ENCODE measurements at places on chromosomes 6 and 20. TPM values are rescaled to one million over a fixed set of nuclear protein-coding genes. Genes with fewer than 3 reads are reported as not detected.

GRCh38 chr6:1767481-1768246 lies 157.9 kb downstream of the FOXC1 start:
- no peak for DNase-seq

- DNase-seq: no peak
Observed at GRCh38 chr6:132003516-132004178, 52.5 kb upstream of the CCN2 start.

- peak; percentile 51 for DNase-seq
Observed at GRCh38 chr20:53828682-53829254, 235.1 kb upstream of the ZNF217 start.

DNA sequence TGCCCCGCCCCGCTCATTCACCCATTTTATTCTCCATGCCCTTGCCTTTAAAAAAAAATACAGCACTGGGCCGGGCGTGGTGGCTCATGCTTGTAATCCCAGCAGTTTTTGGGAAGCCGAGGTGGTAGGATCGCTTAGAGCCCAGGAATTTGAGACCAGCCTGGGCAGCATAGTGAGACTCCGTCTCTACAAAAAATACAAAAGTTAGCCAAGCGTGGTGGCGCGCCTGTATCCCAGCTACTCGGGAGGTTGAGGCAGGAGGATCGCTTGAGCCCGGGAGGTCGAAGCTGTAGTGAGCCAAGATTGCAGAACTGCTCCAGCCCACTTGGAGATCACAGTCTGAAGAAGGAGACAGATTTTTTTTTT lies 407 bp upstream of the KIF6 start:
- no peak for DNase-seq

- no peak for DNase-seq
Observed at GRCh38 chr6:22366214-22366613, 69.4 kb upstream of the PRL start.

- no peak for DNase-seq
Observed at GRCh38 chr20:36279362-36279761, 26.8 kb upstream of the DLGAP4 start.

DNA sequence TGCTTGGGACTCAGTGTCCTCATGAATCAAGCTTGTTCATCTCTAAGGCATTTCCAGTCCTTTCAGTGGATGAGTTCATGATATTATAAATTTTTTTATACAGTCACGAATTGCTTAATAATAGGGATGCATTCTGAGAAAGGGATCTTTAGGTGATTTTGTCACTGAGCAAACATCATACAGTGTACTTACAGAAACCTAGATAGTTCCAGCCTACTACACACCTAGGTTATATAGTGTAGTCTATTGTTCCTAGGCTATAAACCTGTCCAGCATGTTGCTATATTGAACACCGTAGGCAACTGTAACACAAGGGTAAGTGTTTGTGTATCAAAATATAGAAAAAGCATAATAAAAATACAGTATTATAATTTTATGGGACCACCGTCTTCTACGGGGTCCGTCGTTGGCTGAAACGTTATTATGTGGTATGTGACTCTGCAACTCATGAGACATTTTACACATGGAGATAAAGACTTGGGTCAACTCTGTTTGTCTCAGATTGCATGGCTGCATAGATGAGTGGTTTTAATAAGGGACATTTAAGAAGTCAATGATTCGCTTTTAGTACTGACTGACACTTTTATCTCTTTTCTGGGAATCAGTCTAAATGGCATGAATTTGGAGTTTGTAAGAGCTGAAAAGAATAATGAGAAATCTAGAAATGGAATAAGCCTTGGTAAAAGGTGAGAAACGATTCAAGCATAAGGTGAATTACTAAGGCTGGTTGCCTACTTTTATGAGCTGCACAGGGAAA lies 33.2 kb downstream of the CLIC5 start:
- DNase-seq: no peak

- DNase-seq: no peak
Observed at GRCh38 chr6:71127374-71127773, 161.2 kb upstream of the OGFRL1 start.

- no peak for DNase-seq
Observed at GRCh38 chr6:108960601-108961000, 112.4 kb downstream of the ARMC2 start.

DNA sequence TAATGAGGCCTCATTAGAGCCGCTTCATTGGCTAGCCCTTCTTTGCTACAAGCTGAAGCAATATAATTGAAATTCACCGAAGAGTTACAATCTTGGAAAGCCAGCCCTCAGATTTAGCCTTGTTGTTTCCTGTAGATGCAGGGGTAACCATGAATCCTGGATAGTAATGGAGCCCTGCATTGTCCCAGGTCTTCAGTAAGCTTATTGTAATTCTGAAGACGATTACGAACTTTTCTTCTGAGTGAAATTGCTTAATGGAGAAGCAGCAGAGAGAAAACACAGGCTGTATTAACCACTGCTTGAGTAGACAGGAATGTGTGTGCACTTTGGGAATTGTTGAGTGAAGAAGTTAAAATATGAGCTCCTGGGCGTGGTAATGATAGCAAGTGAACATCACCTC lies 26.3 kb upstream of the NAA20 start:
- DNase-seq: no peak

- peak; percentile 52 for DNase-seq
Observed at GRCh38 chr6:16544006-16544405, 217.3 kb downstream of the ATXN1 start.

DNA sequence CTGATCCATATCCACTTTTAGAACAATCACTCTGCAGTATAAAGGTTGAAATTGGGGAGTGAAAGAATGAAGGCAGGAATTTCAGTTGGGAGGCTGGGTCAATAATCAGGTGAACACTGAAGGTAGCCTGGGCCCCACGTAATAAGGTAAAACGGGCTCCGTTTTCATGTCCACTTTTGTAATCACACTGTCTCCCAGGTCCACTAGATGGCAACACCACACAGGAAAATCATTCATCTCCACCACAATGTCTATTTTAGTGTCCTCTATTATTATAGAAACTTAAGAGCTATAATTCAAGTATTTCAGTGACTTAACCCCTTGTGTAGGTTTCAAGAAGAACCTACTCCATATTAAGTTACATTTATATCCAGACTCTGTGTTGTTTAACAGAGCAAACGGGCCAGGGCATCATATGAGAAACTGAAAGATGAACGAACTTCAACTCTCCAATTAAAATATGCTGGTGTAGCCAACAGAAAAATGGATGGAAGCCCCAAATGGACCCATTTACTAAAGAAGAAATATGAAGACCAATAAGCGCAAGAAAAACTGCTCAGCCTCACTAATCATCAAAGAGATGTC lies 45.9 kb upstream of the MC3R start:
- DNase-seq: no peak

- DNase-seq: no peak
Observed at GRCh38 chr20:44361021-44361420, 5.5 kb downstream of the HNF4A start.

DNA sequence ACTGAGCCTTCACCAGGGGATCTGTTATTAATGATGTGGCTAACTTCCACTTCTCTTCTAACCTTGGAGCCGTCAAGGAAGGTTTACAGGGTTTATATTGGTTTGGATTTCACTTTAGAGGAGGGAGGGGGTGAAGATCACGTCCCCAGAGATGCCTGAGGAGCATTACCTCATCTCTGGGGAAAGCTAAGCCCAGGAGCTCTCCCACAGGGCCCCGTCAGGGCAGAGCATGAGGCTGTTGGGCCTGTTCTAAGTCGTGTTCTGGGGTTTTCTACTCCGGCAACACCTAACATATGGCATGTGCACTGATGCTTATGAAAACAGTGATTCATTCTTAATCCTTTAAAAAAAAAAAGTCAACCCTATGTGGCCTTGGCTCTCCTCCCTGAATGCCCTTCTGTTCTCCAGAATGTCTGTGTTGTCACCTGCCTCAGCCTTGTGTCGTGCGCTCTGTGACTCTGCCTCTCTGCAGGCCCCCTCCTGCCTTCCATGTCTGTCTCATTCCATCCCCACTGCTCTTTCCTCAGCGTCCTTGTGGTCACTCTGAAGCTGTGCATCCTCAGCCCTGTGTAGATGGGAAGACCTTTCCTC lies 97.4 kb upstream of the JARID2 start:
- peak; percentile 50 for DNase-seq

- peak; percentile 12 for DNase-seq
Observed at GRCh38 chr6:97282238-97282725, 734 bp downstream of the MMS22L start.

- no peak for DNase-seq
Observed at GRCh38 chr20:57224641-57225138, 41.8 kb downstream of the BMP7 start.

DNA sequence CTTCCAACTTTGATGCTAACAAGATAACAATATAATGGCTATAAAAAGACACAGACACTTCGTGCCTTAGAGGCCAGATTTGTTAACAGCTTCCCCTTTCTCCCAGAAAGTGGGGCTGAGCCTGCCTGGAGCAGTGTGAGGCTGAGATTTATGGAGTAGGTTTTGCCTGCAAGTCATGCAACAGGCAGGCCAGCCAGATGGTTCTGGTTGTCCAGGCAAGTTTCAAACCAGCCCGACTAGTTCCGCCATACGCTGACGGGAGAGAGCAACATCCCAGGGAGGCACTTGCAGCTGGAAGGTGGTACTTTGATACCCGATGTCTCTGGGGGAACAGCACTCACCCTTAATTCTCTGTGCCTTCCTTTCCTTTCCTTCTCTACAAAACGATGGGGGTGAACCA lies 81.3 kb upstream of the NAA20 start:
- peak; percentile 17 for DNase-seq

DNA sequence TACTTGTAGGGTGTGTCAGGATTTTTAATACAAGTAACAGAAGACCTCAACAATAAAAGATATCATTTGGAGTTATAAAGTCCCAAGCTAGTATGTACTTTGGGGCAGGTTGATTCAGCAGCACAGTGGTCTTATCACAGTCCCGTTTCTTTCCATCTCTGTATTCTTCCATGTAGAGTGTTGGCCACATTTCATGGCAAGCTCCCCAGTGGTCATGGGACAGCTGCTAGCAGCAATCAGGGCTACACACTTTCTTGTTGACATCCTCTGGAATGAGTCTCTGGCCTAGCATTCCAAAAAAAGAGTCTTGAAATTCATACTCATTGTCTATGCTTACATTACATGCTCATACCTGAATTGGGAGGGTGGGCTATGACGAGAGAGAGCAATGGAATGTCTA lies 53.2 kb downstream of the SOBP start:
- DNase-seq: no peak

- no peak for DNase-seq
Observed at GRCh38 chr6:33248643-33248931, 23.1 kb downstream of the VPS52 start.

GRCh38 chr6:28315628-28316027 lies 20.3 kb downstream of the ZSCAN31 start:
- no peak for DNase-seq

DNA sequence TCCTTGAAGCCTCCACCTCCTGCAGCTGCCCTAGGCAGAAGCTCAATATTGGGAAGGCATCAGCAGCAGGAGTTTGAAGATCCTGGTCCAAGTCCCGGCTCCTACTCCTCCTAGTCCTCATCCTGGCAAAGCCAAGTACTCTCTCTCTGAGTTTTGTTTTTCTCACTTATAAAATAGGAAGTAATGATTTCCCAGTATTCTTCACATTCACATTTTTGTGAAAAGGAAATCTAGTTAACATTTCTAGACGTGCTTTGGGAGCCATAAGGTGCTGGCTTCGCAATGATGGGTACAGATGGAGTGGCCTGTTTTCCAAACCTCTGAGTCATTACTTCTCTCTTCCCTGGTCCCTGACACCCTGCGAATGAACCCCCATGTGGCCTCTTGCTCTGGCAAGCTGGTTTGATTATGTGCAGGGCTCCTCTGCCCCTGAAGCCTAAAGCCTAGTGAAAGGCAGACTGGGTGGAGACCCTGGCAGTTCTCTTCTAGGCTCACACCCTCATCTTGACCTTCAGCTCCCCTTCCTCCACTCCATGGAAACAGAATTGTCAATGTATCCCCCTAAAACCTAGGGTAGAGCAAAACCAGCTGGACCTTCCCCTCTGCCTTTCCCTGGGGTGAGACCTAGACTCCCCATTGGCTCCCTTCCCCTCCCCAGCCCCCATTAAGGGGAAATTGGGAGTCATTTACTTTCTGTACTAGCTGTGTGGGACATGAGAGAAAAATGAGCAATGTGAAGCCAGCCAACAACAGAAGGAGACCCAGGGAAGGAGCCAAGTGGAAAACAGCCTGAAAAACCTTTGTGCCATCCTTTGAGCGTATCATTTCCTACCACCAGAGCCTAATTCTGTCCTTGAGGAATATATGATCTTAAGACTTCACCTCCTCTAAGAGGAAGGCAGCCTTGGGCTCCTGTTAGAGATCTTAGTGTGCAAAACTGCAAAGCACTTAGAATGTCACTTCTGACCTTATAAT lies 158.4 kb downstream of the UST start:
- no peak for DNase-seq

DNA sequence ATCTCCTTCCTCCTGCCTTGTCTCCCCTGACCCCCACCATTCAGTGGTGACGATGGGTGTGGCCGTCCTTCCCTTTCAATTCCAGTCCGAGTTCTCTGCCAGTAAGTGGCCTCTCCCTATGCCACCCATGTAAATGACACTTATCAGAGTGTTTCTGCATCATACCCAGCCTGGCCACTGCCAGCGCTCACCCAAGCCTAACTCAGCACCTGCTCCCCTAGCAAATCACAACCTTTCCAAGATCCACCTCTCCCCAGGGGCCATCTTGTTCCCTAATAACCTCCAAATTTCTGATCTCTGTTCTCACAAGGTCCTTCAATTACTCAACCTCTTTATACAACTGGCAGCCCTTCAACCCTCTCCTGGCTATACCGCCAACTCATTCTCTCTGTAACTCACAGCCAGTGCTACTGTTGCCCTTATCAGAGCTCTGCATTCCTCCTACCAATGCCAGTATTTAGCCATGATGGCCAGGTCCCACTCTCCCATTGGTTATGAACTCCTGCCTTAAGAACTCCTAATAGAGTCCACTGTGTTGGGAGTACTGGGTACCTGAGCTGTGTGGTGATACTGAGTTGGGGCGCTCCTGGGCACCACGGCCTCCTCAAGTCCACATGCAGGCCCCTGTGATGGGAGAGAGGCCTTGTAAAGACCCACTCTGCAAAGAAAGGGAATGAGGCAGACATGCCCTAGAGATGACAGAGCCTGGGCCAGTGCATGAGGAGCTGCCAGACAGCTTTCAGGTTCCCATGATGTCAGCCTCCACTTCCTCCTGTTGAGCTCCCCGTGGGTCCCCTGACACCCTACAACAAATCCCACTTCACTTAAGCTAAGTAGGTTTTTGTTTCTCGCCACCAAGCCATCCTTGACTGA lies 187.4 kb upstream of the RREB1 start:
- no peak for DNase-seq

DNA sequence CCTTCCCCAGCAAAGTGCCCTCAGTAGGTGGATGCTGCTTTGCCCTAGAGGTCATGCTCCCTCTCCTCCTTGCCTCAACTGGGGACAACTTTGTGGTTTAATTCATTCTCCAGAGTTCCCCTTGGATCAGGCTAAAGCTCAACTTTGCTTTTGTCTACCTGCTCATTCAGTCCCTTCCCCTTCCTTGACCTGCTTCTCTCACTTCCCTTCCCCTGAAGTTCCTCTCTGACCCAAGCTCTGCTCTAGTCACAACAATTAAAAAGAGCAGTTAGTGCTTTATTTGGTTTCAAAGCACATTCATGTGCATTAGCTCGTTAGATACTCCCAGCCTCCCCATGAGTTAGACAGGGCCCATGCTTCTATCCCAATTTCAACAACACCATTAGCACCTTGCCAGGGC lies 71.3 kb downstream of the DZANK1 start:
- DNase-seq: no peak

- DNase-seq: no peak
Observed at GRCh38 chr6:34318499-34319470, 70.0 kb upstream of the SMIM29 start.

SS18L1 gene
- total RNA-seq: 24.6 TPM

TUBB2B gene
- total RNA-seq: 794 TPM

BTNL2 gene
- total RNA-seq: not detected

MDFI gene
- total RNA-seq: 41.5 TPM
